ENCODE measurements at places on chromosomes 3 and 15. TPM values are rescaled to one million over a fixed set of nuclear protein-coding genes. Genes with fewer than 3 reads are reported as not detected.

The GOLGA8G gene
- total RNA-seq: not detected

The KIF15 gene
- total RNA-seq: 4.1 TPM

The HDC gene
- not detected for total RNA-seq

The STRA6 gene
- 3.2 TPM for total RNA-seq

The NR2E3 gene
- total RNA-seq: not detected

DNA sequence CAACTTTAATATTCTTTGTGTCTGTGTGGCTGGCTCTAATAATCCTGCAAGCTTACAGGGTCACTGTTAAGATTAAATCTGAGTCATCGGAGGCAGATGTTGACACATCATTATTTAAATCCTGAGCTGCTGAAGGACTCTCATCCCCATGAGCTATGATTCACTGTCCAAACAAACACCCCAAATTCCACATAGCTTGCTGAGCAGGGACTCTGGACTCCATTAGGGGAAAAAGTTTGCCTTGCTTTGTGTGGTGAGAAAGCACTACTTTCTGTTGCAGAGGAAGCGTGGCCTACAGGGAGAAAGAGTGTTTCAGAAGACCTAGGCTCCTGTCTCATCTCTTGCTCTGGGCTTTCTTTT, 213.7 kb downstream of the PDCD6IP start:
- DNase-seq: peak; percentile 97
- no peaks in the 10 kb centered on the region for H3K27me3 ChIP-seq
- H3K27ac ChIP-seq: peak overlapping the region; percentile 87
- H3K4me1 ChIP-seq: peaks cover 79% of the 10 kb centered on the region

DNA sequence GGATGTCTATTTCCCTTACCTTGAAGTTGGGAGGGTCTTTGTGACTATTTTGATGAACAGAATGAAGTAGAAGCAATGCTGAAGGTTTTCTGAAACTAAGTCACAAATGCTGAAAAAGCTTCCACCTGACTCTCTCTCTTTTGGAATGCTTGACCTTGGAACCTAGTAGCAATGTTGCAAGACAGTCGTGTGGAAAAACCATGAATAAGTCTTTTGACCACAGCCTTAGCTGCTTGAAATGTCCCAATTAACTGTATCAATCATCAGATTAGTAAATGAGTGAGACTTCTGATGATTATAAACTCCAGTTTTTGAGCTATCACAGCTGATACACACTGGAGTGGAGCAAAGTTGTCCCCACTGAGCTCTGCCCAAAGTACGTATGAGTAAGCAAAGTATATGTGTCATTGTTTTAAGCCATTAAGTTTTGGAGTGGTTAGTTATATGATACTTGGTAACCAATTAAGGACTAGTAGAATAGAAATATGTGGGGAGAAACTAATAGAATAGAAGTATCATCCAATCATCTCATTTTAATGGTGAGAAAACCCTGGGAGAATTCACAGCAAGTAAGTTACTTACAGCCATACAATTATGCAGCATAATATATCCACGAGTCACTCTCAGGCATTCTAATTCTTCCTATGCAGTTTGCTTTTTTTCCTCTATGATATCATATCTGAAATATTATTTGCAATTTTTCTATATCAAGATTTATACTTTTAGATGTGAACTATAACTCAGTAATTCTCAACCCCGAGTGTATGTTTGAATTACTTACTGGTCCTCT, 1010.6 kb downstream of the ROBO2 start:
- peaks cover 5% of the 10 kb centered on the region for H3K27me3 ChIP-seq
- no peak overlapping the region for H3K27ac ChIP-seq

DNA sequence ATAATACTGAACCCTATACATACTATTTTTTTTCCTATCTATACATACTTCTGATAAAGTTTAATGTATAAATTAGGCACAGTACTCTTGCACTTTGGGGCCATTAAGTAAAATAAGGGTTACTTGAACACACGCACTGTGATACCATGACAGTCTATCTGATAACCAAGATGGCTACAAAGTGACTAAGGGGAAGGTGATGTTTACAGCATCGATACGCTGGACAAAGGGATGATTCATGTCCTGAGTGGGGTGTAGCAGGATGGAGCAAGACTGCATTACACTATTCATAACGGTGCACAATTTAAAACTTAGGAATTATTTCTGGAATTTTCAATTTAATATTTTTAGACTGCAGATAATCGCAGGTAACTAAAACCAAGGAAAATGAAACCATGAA, 30.0 kb upstream of the SLC2A2 start:
- peak; percentile 69 for DNase-seq
- peaks cover 2% of the 10 kb centered on the region for H3K27me3 ChIP-seq
- peaks cover 4% of the 10 kb centered on the region for H3K36me3 ChIP-seq
- no peak overlapping the region for H3K4me3 ChIP-seq
- H3K27ac ChIP-seq: no peak overlapping the region
- no peaks in the 10 kb centered on the region for H3K4me1 ChIP-seq

DNA sequence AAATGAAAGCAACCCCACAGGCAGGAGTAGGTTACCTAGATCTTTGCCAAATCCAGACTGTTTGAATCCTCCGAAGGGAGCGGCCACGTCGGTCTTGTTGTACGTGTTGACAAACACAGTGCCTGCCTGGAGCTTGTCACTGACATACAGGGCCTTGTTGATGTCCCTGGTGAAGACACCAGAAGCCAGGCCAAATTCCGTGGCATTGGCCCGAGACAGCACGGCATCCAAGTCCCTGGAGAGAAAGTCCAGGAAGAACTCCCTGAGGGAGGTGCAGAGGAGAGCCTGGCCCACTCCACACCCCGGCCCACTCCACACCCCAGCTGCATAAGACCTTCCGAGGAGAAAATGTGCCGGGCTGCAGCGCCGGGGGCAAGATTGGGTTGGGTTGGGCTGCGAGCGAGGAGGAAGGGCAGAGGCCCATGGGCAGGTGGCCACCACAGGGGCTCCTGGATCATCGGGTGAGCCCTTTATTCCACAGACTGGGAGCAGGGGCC, 21.8 kb upstream of the SLC41A3 start:
- H3K27me3 ChIP-seq: peaks cover 19% of the 10 kb centered on the region
- no peak overlapping the region for H3K4me3 ChIP-seq
- peaks cover 21% of the 10 kb centered on the region for H3K4me1 ChIP-seq
- H3K36me3 ChIP-seq: no peaks in the 10 kb centered on the region
- no peak for DNase-seq
- H3K27ac ChIP-seq: no peak overlapping the region

DNA sequence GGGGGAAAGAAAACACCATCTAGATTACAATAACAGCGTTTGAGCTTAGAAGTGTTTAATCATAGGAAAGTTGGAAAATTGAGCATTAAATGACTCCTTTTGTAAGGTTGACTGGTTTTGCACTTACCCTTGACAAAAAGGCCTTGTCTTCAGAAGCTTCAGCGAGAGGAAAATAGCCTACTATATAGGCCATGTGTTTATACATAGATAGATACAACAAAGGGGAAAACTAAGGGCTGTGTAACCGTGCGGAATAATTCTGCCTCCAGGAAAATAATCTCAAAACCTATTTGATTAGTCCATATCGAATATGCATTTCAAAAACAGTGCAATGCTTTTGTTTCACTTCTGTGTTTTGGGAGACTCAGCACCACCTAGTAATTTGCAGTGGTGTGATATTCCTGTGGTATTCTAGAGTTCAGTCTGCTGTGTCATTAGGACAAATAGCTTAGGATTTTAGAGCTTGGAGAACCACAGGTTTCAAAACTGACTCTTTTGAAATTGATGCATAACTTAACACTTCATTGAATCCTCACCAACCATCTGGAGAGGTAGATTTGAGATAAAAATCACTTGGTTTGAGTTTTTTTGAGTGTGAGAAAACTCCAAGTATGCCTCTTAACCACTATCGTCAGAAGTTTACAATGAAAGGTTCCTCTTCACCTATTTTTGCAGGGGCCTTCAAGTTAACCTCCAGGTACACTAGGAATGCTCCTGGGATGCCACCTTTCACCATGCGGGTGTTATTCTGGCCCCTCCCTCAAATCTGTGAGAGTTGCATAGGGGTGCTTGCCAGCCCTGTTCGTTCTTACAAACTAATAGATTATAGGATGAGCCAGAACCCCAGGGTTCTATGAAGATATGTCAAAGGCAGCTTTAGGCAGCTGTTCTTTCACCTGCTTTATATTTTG, 1.9 kb downstream of the ARHGAP31 start:
- DNase-seq: no peak
- H3K27me3 ChIP-seq: no peaks in the 10 kb centered on the region
- peak overlapping the region; percentile 24 for H3K27ac ChIP-seq
- peaks cover 6% of the 10 kb centered on the region for H3K36me3 ChIP-seq
- H3K4me1 ChIP-seq: peaks cover 54% of the 10 kb centered on the region

GRCh38 chr3:102180280-102180931, 254.4 kb upstream of the ZPLD1 start:
- H3K27ac ChIP-seq: no peak overlapping the region
- no peaks in the 10 kb centered on the region for H3K27me3 ChIP-seq
- H3K36me3 ChIP-seq: no peaks in the 10 kb centered on the region
- no peak overlapping the region for H3K4me3 ChIP-seq
- peaks cover 14% of the 10 kb centered on the region for H3K4me1 ChIP-seq
- peak; percentile 95 for DNase-seq

DNA sequence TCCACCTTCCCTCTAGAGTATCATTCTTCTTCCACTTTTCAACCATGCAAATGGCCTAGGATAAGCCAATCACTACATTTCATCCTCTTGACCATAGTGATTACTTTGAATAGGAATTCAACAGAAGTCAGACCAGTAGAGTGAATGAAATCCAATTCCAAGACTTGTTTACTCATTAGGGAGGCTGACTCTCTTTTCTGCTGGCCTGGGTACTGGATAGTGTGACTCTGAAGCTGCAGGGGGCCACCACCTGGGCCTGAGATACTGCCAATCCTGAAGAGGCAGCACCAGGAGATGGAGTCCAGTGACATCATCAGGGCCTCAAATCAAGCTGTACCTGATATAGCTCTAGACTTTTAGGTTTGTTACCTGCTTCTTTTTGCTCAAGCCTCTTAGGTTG, 7.0 kb upstream of the FSTL1 start:
- H3K27me3 ChIP-seq: no peaks in the 10 kb centered on the region
- H3K4me1 ChIP-seq: peaks cover 33% of the 10 kb centered on the region
- H3K27ac ChIP-seq: no peak overlapping the region

- peaks cover 15% of the 10 kb centered on the region for H3K4me1 ChIP-seq
- H3K27ac ChIP-seq: no peak overlapping the region
- no peak overlapping the region for H3K4me3 ChIP-seq
- no peak for DNase-seq
Measured at GRCh38 chr3:19940643-19941042, 6.3 kb upstream of the RAB5A start.

DNA sequence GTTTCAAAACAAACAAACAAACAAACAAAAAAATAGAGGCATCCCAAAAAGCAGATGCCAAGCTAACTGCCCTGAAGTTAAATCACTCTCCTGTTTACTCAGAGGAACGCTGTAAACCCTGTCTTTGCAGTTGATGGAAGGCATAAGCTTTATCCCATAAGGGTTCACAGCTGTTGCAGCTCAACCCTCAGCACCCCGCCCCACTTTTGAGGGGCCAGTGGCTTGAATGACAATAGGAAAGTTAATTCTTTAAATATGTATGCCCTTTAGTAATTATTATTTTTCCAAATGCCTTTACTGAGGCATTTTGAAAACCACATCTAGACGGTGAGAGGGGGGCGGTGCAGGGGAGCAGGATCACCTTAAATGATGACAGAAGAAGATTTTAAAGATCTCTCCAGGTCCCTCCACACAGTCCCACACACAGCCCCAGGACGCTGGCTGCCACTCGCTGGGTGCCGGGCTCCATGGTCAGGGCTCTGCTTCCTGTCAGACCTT, 272.1 kb downstream of the FAM43A start:
- H3K27me3 ChIP-seq: peaks cover 47% of the 10 kb centered on the region
- H3K4me3 ChIP-seq: no peak overlapping the region
- H3K36me3 ChIP-seq: no peaks in the 10 kb centered on the region
- H3K4me1 ChIP-seq: no peaks in the 10 kb centered on the region

- H3K4me1 ChIP-seq: peaks cover 55% of the 10 kb centered on the region
- no peaks in the 10 kb centered on the region for H3K27me3 ChIP-seq
- no peak overlapping the region for H3K4me3 ChIP-seq
- H3K27ac ChIP-seq: peak overlapping the region; percentile 29
- H3K36me3 ChIP-seq: peaks cover 22% of the 10 kb centered on the region
Measured at GRCh38 chr3:111666041-111666735, 71.0 kb upstream of the ZBED2 start.

DNA sequence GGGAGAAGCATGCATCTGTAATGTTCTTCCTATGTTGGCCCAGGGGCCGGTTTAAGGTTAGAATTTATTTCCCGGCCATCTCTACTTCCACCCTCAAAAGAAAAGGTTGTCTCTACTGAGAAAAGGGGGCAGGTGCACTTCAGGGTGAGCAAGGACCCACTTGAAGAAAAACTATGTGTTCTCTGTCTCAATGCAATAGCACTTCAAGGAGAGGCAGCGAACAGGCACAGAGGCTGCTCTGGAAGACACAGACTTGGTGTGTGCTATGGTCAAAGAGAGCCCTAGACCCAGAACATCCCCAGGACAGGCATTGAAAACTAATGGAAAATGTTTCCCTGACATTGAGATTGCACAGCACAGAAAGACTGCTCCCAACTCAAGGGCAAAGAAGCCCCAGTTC, 7.6 kb downstream of the MINDY4B start:
- no peaks in the 10 kb centered on the region for H3K4me1 ChIP-seq
- H3K27me3 ChIP-seq: peaks cover 34% of the 10 kb centered on the region
- DNase-seq: no peak
- no peak overlapping the region for H3K4me3 ChIP-seq
- H3K27ac ChIP-seq: no peak overlapping the region

DNA sequence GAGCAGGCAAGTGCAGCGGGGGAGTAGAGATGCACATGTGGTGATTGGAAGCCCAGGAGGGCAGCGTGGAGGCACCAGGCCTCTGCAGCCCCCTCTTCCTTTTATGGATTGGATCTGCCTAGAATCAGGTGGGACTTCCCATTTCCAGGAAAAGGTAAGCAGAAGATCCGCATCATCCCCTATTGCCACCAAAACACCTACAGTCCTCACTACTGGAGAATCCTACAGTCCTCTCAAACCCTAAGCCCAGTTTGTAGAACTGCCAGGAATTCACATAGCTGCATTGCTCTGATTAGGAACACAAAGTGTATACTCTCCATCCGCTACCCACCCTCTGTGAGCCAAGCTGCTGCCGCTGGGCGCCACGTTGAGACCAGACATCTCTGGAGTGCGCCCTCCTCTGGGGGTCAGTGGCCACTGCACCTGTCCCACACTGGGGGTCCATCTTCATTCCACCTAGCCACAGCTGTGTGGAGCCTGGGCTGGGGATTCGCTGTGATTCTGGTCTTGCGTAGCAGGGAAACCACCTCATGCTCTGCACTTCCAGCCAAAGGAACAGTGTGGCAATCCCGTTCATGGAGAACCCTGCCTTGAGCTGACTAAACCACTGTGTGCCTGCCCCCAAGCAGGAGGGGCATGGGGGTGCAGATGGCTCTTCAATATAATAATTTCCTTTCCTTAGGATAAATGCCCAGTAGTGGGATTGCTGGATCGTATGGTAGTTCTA, 88.9 kb upstream of the PTX3 start:
- no peak for DNase-seq
- peaks cover 2% of the 10 kb centered on the region for H3K27me3 ChIP-seq
- no peak overlapping the region for H3K27ac ChIP-seq
- no peak overlapping the region for H3K4me3 ChIP-seq
- peaks cover 33% of the 10 kb centered on the region for H3K36me3 ChIP-seq
- peaks cover 24% of the 10 kb centered on the region for H3K4me1 ChIP-seq

Measured in HFFc6 (cell line).